T-helper 17 cell (primary cell): ENCODE measurements at places on chromosomes 4 and X. TPM values are rescaled to one million over a fixed set of nuclear protein-coding genes. Genes with fewer than 3 reads are reported as not detected.
A peak's percentile ranks its signal among the peaks of the same experiment; 100 is the strongest.

AASDH gene
- total RNA-seq: 12.9 TPM

SUPT20HL1 gene
- not detected for total RNA-seq

RBM41 gene
- total RNA-seq: 15.6 TPM

DCLK2 gene
- not detected for total RNA-seq

DNA sequence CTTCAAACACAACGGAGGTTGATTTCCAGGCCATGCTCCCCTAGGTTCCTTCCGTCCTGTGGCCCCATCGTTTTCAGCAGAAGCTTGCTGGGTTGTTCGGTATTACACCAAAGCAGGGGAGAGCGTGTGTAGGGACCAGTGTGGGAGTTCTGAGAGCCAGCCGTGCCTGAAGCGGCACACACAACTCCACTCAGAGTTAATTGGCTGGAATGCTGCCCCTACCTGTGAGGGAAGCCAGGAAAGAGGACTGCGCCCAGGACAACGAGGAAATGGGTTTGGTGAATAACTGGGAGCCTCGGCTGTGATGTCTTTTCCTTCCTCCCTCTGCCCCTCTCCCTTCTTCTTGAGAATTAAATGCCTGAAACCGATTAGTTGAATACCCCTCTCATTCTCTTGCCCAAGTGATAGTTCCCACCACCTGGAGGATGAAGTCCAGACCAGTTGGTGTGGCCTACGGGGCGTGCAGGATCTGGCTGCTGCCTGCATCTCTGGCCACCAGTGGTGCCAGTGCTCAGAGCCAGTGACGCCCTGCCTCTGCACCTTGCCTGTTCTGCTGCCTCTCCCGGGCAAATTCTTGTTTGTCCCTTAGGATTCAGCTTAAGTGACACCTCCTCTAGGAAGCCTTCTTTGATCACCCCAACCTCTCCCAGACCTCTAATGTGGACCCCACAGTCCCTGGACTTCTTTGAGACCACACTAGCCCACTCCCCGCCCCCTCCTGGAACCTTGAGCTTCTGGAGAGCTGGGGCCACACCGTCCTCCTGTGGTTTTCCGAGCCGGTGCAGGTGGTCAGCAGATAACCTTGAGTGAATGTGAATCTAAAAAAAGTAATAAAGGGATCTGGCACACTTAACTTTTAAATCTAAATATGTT is 33.6 kb downstream of the TBC1D14 start:
- H3K36me3 ChIP-seq: peaks cover 4% of the 10 kb centered on the region
- H3K4me1 ChIP-seq: peaks cover 53% of the 10 kb centered on the region
- no peaks in the 10 kb centered on the region for H3K27me3 ChIP-seq
- H3K4me3 ChIP-seq: peak overlapping the region; percentile 89
- no peak for DNase-seq
- peak overlapping the region; percentile 96 for H3K27ac ChIP-seq

DNA sequence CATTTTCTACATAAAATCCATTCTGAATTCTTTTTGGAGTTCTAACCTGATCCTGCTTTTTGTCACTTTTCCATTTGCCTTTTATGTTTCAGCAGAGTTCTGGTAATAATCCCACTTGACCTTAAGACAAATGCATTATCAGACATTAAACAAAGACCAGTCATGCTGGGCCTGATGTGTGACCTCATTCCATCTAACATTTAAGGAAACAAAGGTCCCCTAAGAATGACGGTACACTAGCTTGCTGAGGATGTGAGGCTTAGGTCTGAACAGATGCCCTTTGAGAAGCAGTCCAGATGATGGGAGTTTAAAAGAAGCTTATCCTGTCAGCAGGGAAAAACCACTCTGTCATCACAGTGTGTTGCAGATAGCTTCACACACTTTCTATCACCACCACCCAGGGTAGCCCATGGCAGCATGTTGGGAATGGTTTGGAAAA is 38.1 kb upstream of the PDE5A start:
- H3K4me3 ChIP-seq: no peak overlapping the region
- no peaks in the 10 kb centered on the region for H3K36me3 ChIP-seq
- no peaks in the 10 kb centered on the region for H3K4me1 ChIP-seq
- no peak overlapping the region for H3K27ac ChIP-seq
- H3K27me3 ChIP-seq: peaks cover 29% of the 10 kb centered on the region
- no peak for DNase-seq

- no peaks in the 10 kb centered on the region for H3K27me3 ChIP-seq
- H3K4me1 ChIP-seq: peaks cover 22% of the 10 kb centered on the region
- DNase-seq: no peak
- peaks cover 10% of the 10 kb centered on the region for H3K36me3 ChIP-seq
- peak overlapping the region; percentile 93 for H3K4me3 ChIP-seq
These were observed 548 bp downstream of the TLR1 start for GRCh38 chr4:38803833-38804653.
